ENCODE measurements at places on chromosomes 6 and 20.

GRCh38 chr6:56401477-56402070 is 154.2 kb upstream of the COL21A1 start:
- H3K4me1 ChIP-seq = no peaks in the 10 kb centered on the region
- H3K36me3 ChIP-seq = no peaks in the 10 kb centered on the region
- DNase-seq = no peak
- H3K4me3 ChIP-seq = no peak overlapping the region
- no peaks in the 10 kb centered on the region for H3K27me3 ChIP-seq

DNA sequence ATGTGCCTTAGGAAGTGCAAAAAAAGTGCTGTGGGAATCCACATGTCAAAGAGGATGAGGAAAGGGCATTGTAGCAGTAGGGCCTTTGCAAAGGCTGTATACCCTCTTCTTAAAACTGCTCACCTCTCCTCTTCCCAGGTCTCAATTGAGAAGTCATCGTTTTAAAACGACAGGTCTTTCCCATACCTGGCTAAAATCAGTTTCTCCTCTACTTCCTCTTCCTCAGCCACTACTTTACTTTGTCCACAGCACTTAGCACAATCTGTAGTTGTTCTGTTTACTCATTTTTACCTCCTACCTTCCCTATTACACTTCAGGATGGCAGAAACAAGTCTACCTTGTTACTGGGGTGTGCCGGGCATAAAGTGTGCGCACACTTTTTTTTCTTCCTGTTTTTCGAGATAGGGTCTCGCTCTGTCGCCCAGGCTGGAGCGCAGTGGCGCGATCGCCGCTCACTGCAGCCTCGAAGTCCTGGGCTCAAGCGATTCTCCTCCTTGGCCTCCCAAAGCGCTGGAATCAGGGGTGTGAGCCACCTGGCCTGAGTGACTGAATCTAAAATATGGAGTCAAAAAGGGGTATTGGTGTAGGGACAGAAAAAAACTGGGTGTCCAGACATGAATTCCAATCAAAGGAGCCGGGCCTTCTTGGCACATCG is 9.8 kb upstream of the ELOVL5 start:
- peak overlapping the region; percentile 67 for H3K4me3 ChIP-seq
- H3K27me3 ChIP-seq = no peaks in the 10 kb centered on the region
- DNase-seq = no peak
- peaks cover 11% of the 10 kb centered on the region for H3K4me1 ChIP-seq
- no peaks in the 10 kb centered on the region for H3K36me3 ChIP-seq
- peak overlapping the region; percentile 88 for H3K27ac ChIP-seq

DNA sequence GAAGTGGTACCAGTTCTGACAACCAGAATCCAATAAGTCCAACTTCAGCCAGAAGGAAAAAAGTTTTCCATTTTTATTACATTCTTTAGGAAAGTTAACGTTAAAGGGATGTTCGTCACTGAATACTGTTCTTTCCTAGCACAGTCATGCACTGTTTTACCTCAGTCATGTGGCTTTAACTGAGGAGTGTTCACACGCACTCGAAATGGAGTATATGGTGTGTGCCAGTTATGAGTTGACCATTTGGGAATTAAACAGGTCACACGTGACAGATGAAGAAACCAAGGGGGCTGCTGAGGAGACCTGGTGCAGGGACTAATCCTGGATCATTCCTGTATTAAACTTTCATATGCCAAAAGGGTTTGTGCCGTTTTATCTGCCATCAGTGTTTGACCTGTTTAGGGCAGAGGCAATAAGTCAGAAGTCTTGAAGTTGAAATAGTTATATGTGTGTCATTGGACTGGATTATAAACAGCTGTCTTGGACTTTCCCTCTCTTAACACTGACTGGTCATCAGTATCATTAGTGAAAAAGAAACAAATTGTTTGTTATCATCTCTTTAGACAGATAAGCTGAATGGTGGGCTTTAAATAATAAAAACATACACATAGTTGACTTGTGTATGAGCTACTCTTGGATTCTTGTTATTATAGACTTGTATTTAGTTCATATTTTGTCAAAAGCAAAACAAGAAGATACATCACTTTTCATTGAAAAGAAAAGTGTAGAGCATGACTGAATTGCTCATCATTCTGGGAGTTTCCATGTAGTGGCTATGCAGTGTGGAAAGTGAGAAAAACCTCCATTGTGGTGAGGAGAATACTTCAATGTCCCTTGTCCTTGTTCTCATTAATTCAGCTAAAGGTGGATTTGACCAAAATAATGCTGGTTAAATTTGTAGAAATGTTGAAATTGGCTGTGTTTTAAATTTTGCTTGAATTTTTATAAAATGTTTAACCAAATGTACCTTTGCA is 123.5 kb upstream of the SAMD5 start:
- no peak for DNase-seq
- H3K4me3 ChIP-seq = no peak overlapping the region
- H3K4me1 ChIP-seq = no peaks in the 10 kb centered on the region
- H3K27me3 ChIP-seq = no peaks in the 10 kb centered on the region
- peaks cover 60% of the 10 kb centered on the region for H3K36me3 ChIP-seq
- no peak overlapping the region for H3K27ac ChIP-seq

GRCh38 chr6:72367439-72367838 is 254.4 kb upstream of the KCNQ5 start:
- no peaks in the 10 kb centered on the region for H3K27me3 ChIP-seq
- no peaks in the 10 kb centered on the region for H3K4me1 ChIP-seq
- DNase-seq = no peak
- H3K27ac ChIP-seq = no peak overlapping the region
- H3K36me3 ChIP-seq = no peaks in the 10 kb centered on the region
- no peak overlapping the region for H3K4me3 ChIP-seq

GRCh38 chr6:167005350-167006159 is 6.4 kb downstream of the CEP43 start:
- H3K27ac ChIP-seq = no peak overlapping the region
- H3K27me3 ChIP-seq = no peaks in the 10 kb centered on the region
- H3K4me1 ChIP-seq = peaks cover 2% of the 10 kb centered on the region
- DNase-seq = no peak

- H3K4me3 ChIP-seq = no peak overlapping the region
- no peaks in the 10 kb centered on the region for H3K27me3 ChIP-seq
- H3K4me1 ChIP-seq = no peaks in the 10 kb centered on the region
These were observed 19.2 kb downstream of the BLTP3A start for GRCh38 chr6:34810936-34811632.

GRCh38 chr6:45423111-45423823 is 45.5 kb upstream of the SUPT3H start:
- peak overlapping the region; percentile 61 for H3K4me3 ChIP-seq
- H3K27ac ChIP-seq = peak overlapping the region; percentile 84
- H3K27me3 ChIP-seq = no peaks in the 10 kb centered on the region

DNA sequence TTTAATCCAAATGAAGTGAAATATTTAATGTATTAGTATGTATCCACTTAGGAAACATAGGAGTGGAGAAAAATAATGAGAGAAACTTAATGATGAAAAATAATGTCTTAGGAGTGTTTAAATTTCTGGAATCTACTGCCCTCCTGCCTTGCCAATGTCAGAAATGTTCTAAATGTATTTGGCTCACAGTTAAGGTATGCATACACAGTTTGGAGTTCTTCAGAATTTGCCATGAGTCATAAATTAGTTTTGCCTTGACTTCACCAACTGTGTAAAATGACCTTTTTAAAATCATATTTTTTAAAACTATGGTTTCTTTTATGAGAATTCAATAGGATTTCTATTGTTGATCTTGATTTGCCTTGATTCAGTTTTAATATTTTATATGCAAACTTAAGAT is 191.7 kb upstream of the HSF2 start:
- no peak overlapping the region for H3K4me3 ChIP-seq
- no peak overlapping the region for H3K27ac ChIP-seq
- no peak for DNase-seq
- no peaks in the 10 kb centered on the region for H3K36me3 ChIP-seq

Measured in Peyer's patch (tissue), 4 donors.